ENCODE measurements at places on chromosomes 1 and 21. TPM values are rescaled to one million over a fixed set of nuclear protein-coding genes. Genes with fewer than 3 reads are reported as not detected.

OLFM3 gene
- not detected for total RNA-seq

TRNP1 gene
- total RNA-seq: 199 TPM

GPR25 gene
- not detected for total RNA-seq

HSD11B1 gene
- not detected for total RNA-seq

All from A549 treated with DMSO at 1 μM for 4 hours (cell line).